ENCODE measurements at places on chromosomes 7 and 10. TPM values are rescaled to one million over a fixed set of nuclear protein-coding genes. Genes with fewer than 3 reads are reported as not detected.
A peak's percentile ranks its signal among the peaks of the same experiment; 100 is the strongest.

The TACR2 gene
- not detected for total RNA-seq

The ADCY1 gene
- 0.61 TPM for total RNA-seq

DNA sequence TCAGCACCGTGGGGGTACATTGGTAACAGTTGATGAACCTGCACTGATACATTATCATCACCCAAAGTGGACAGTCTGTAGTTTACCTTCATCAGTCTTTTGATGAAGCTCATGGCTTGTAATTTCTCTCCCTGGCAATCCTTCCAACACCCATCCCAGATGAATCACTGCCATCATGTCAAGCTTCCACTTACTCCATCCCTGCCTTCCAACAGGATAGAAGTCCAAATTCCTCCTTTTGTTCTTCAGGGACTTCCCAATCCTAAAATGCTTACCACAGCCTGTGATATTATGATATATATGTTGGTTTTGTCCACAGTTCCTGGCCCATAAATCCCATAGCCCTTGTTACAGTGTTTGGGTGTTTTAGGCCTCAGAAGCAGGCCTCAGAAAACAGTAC is 16.1 kb downstream of the SNX10 start:
- H3K4me3 ChIP-seq: no peak overlapping the region
- no peak for DNase-seq
- H3K36me3 ChIP-seq: no peaks in the 10 kb centered on the region

GRCh38 chr10:11167233-11167966 is 149.7 kb downstream of the CELF2 start:
- H3K27me3 ChIP-seq: peaks cover 30% of the 10 kb centered on the region
- H3K4me3 ChIP-seq: no peak overlapping the region
- no peak for DNase-seq
- no peak overlapping the region for H3K27ac ChIP-seq
- no peaks in the 10 kb centered on the region for H3K36me3 ChIP-seq

DNA sequence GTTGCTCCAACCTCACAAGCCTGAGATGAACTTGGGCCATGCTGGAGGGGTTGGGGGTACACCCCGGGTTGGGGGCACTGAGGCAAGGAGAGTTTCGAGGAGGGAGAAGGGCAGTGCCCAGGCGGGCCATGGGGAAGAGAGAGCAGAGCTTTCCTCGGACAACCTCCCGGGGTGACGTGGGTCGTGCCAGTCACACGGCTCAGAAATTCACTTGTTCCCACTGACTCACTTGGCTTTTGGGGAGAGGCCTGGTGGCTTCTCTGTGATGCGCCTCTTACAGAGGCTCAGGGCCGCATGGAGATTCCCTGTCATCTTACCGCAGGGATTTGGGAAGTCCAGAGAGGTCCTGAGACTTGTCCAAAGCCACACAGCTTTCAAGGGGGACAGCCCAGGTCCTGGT is 2.9 kb downstream of the LAT2 start:
- peaks cover 10% of the 10 kb centered on the region for H3K4me1 ChIP-seq
- no peaks in the 10 kb centered on the region for H3K36me3 ChIP-seq
- no peak overlapping the region for H3K4me3 ChIP-seq
- DNase-seq: no peak
- H3K27me3 ChIP-seq: no peaks in the 10 kb centered on the region

DNA sequence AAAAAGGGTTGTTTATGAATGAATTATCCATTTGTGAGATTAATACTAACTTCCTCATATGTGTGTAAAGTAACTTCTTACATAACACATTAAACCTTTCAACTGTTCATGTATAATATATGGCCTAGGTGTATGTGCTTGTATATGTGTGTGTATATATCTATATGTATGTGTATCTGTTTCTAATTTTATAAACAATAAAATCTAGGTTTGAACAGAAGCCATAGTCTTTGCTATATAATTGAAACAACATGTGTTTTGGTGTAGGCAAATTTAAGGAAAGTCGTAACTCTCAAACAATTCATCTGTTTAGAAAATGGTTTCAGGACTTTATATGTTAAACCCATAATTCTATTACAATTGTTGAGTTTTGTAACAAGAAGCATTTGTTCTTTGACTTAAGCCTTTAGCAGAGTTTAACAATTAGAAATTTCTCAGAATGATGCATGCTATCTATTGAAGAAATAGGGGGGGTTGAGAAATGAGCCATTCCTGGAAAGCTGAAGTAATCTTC is 103.3 kb downstream of the BBS9 start:
- no peak for DNase-seq
- H3K27me3 ChIP-seq: no peaks in the 10 kb centered on the region
- H3K4me3 ChIP-seq: no peak overlapping the region

- H3K4me1 ChIP-seq: peaks cover 8% of the 10 kb centered on the region
- no peaks in the 10 kb centered on the region for H3K36me3 ChIP-seq
- no peak for DNase-seq
- H3K4me3 ChIP-seq: peak overlapping the region; percentile 75
- no peak overlapping the region for H3K27ac ChIP-seq
These were observed 651 bp downstream of the AFAP1L2 start for GRCh38 chr10:114403541-114404161.

DNA sequence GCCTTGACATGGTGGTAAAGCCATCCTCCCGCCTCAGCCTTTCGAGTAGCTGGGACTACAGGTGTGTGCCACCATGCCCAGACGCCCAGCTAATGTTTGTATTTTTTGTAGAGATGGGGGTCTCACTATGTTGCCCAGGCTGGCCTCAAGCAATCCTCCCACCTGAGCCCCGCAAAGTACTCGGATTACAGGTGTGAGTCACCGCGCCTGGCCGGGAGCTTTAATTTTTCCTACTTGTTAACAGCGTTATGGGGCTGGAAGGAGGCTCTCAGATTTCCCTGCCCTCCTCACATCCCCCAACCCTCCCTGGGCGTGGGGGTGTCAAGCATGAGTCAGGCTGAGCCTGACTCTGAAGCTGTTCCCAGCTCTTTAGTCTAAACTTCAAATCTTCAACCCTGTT is 8.3 kb downstream of the ALKBH4 start:
- no peak overlapping the region for H3K27ac ChIP-seq
- H3K4me3 ChIP-seq: no peak overlapping the region
- H3K4me1 ChIP-seq: no peaks in the 10 kb centered on the region
- peak; percentile 32 for DNase-seq
- no peaks in the 10 kb centered on the region for H3K27me3 ChIP-seq

GRCh38 chr10:24382979-24383663 is 174.2 kb downstream of the KIAA1217 start:
- H3K27ac ChIP-seq: peak overlapping the region; percentile 65
- DNase-seq: peak; percentile 89
- H3K27me3 ChIP-seq: no peaks in the 10 kb centered on the region
- H3K4me3 ChIP-seq: peak overlapping the region; percentile 63
- peaks cover 59% of the 10 kb centered on the region for H3K36me3 ChIP-seq
- peaks cover 25% of the 10 kb centered on the region for H3K4me1 ChIP-seq

GRCh38 chr7:38942431-38943051 is 33.5 kb upstream of the VPS41 start:
- no peak overlapping the region for H3K4me3 ChIP-seq
- no peaks in the 10 kb centered on the region for H3K4me1 ChIP-seq
- H3K36me3 ChIP-seq: no peaks in the 10 kb centered on the region
- H3K27ac ChIP-seq: no peak overlapping the region
- no peak for DNase-seq
- peaks cover 78% of the 10 kb centered on the region for H3K27me3 ChIP-seq

DNA sequence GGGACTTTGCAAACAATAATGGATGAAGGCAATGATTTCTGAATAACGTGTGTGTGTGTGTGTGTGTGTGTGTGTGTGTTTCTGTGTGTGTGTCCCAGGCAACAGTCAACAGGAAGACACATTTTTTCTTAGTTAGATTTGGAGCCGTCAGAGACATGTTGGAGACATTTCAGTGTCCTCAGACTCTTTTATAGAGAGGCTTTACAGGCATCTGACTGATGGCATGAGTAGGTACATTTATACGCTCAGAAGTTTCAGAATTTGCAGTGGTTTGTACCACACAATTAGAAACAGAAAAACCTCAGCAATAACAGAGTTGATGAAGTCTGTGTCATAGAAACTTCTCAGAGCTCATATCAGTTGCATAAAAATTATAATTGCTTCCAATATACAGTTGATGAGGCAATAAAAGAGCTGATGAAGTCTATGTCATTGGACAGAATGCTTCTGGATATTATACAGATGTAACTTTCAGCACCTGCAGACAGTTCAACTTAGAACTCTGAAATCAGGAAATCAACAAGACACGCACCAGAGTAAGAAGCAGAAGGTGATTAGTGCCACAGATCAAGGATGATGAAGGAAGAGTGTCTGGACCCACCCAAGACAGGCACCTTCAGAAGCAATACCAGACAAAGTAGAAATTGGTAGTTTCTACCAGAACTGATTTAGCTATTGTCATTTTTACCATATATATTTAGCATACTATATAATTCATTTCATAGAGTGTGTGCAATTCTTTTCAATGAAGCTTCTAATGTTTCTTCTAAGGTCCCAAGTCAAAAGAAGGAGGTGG is 104.5 kb upstream of the LYZL1 start:
- no peaks in the 10 kb centered on the region for H3K4me1 ChIP-seq
- peaks cover 44% of the 10 kb centered on the region for H3K27me3 ChIP-seq
- H3K27ac ChIP-seq: no peak overlapping the region
- H3K36me3 ChIP-seq: no peaks in the 10 kb centered on the region
- no peak overlapping the region for H3K4me3 ChIP-seq

DNA sequence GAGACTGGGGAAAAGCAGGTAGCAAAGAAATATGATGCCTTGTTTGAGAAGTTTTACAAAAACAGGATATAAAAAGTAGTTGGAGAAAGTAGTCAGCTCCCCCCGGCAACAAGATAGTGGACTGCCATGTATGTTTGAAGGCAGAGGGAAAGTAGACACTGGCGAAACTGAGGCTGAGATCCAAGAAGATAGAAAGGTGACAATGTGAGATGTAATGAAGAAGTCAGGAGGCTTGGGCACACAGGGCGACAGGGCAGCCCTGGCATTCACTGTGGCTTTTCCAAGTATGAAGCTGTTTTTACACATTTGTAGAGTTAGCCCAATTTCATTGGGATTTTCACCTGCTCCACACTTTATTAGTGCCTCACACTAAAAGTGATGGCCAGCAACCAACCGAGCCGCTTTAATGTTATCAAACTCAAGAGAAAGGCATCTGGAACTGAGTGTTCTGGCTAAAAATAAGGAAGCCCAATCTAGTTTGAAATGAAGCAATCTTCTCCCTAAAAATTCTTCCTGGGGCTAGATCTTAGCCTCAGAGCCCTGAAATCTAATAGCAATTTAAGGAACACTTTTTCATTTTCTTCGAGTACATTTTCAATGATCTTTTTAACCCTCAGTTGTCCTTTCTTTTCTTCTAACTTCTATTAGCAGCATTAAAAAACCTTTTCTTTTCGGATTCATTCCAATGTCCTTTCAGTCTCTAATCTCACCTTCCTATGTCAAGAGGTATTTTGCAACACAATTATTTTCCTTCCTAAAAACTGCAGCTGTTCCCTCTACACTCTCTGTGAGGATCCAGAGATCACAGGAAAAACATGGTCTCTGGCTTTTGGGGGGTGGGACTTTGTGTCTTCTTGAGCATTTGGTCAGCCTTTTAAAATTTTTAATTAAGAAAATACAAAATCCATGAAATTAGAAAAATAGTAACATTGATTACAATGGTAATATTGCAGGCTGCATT is 108.0 kb downstream of the RNLS start:
- H3K36me3 ChIP-seq: no peaks in the 10 kb centered on the region
- peak overlapping the region; percentile 13 for H3K4me3 ChIP-seq
- no peak for DNase-seq
- peak overlapping the region; percentile 80 for H3K27ac ChIP-seq

The GRM8 gene
- not detected for total RNA-seq

GRCh38 chr7:50591480-50592438 is 26.6 kb upstream of the DDC start:
- no peaks in the 10 kb centered on the region for H3K4me1 ChIP-seq
- H3K27me3 ChIP-seq: no peaks in the 10 kb centered on the region
- no peak for DNase-seq
- H3K36me3 ChIP-seq: peaks cover 32% of the 10 kb centered on the region
- no peak overlapping the region for H3K4me3 ChIP-seq

DNA sequence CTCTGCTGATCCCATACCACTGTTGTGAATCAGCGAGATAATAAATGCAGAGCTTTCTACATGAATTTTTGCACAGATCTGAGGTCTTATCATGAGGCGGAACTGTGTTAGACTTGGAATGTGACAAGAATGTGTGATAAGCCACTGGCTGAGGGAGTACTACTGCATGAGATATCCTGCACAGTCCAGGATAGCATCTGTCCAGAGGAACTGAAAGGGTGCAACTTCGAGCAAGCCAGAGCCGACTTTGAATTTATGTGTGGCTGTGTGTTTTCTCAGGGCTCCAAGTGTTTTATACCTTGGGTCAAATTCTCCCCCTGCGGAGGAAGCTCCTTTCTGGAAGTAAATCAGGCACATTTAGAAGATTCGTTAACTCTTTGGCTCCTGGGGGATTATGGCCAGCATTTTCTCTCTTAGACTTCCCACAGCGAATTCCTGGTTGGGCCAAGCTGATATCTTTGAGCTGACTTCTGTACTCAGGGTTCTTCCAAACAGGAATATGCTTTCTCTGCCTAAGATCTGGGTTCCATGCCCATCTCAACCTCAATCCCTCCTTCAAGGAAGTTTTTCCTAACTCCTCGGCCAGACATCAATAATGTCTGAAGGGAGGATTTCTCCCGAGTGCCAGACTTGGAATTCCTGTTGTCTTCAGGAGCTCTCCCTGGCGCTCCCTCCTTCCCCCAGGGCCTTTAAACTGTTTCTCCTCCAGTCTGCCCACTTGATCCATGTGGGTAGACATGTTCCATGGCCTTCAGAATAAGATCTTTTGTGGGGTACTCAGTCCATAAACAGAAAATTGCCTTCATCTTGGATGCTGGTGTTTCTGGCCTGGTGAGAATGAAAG is 2.5 kb upstream of the MEST start:
- no peak overlapping the region for H3K4me3 ChIP-seq
- no peak overlapping the region for H3K27ac ChIP-seq
- no peaks in the 10 kb centered on the region for H3K27me3 ChIP-seq
- peaks cover 33% of the 10 kb centered on the region for H3K4me1 ChIP-seq

The MSMB gene
- not detected for total RNA-seq

GRCh38 chr7:46549347-46549746 is 628.3 kb upstream of the IGFBP3 start:
- no peaks in the 10 kb centered on the region for H3K36me3 ChIP-seq
- no peak overlapping the region for H3K4me3 ChIP-seq
- H3K4me1 ChIP-seq: peaks cover 24% of the 10 kb centered on the region
- no peak for DNase-seq

DNA sequence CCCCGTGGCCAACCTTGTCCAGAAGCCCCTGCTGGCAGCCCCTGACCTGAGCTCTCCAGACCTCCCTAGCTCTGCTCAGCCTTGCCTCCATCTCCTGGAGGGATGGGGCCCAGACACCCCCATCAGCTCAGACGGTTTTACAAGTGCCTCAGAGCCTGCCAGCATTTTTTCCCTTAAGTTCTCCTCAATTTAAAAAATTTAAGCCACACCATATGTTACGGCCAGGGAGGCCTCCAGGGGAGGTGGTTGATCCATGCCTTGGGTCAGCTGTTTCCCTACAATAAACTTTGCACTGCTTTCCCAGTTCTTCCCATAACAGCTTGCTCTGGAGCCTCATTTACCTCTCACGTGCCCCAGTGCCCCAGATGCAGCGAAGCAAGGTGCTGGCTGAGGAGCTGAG is 143.5 kb downstream of the RGS10 start:
- no peak overlapping the region for H3K4me3 ChIP-seq
- DNase-seq: no peak
- H3K36me3 ChIP-seq: peaks cover under 1% of the 10 kb centered on the region
- H3K27ac ChIP-seq: no peak overlapping the region
- H3K27me3 ChIP-seq: no peaks in the 10 kb centered on the region

The TEX47 gene
- total RNA-seq: not detected

The LIPF gene
- not detected for total RNA-seq

- no peak overlapping the region for H3K4me3 ChIP-seq
- no peak overlapping the region for H3K27ac ChIP-seq
- DNase-seq: no peak
- peaks cover 6% of the 10 kb centered on the region for H3K36me3 ChIP-seq
These were observed 43.7 kb upstream of the INSIG1 start for GRCh38 chr7:155254018-155254417.
